ENCODE measurements at places on chromosomes 12 and 14. TPM values are rescaled to one million over a fixed set of nuclear protein-coding genes. Genes with fewer than 3 reads are reported as not detected.

Gene SLC25A47
- total RNA-seq, result not detected

Gene ERH
- 41.9 TPM for total RNA-seq

Gene SERPINA10
- 1.2 TPM for total RNA-seq

Gene RNASE7
- total RNA-seq, result 4.1 TPM

Gene RHEBL1
- 3.9 TPM for total RNA-seq

Gene FGD4
- 6.5 TPM for total RNA-seq

Gene MED6
- total RNA-seq, result 57.1 TPM

Gene PLEKHD1
- 3.1 TPM for total RNA-seq

Gene TESPA1
- 2.2 TPM for total RNA-seq

Gene PLEKHG7
- total RNA-seq, result 8.2 TPM

Gene GLIPR1L2
- 2.9 TPM for total RNA-seq

Gene CD163L1
- total RNA-seq, result 24.8 TPM

Gene KLHL33
- total RNA-seq, result 6.3 TPM

Gene NXPH4
- total RNA-seq, result not detected

Gene TOMM20L
- total RNA-seq, result not detected

Gene FOXM1
- total RNA-seq, result 7.5 TPM

Gene MAX
- 46.9 TPM for total RNA-seq

Gene SH2B3
- total RNA-seq, result 22.4 TPM

Gene TAC3
- 6.5 TPM for total RNA-seq

Gene LBHD2
- total RNA-seq, result not detected

Gene PROX2
- total RNA-seq, result 0.72 TPM

Gene TSHR
- 13.0 TPM for total RNA-seq

Gene ABCC9
- 37.1 TPM for total RNA-seq

Gene SLC38A4
- 22.1 TPM for total RNA-seq

Gene TEAD4
- total RNA-seq, result 2.4 TPM

Gene CELA1
- total RNA-seq, result not detected

Gene WDHD1
- total RNA-seq, result 8.2 TPM

Gene LIMA1
- 147 TPM for total RNA-seq

Gene FICD
- total RNA-seq, result 6.5 TPM

Gene LMNTD1
- total RNA-seq, result not detected

Gene TMEM19
- total RNA-seq, result 52.2 TPM
